Stimulated activated CD4-positive, alpha-beta T cell treated with anti-CD3 and anti-CD28 coated beads, TNF-alpha, amount 100 ng/mL, for 48 hours (primary cell): ENCODE measurements at places on chromosomes 1 and 21.

DNA sequence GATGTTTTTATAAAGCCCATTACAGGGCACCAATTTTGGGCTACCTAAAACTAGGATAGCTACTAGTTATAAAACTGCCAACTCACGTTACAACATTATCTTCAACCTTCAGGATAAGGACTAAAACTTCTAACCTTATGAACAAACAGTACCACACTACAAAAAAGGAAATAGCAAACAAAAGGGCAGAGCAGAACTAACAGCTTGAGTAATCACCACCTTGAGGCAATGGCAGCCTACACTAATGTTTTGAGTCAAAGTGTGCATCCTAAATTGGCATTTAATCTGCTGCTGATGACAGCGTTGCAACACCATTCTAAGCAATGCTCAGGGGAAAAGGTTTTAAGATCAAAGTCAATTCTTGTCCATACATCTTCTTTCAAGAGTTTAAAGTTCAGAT is 27.2 kb downstream of the PTP4A2 start:
- DNase-seq: no peak

DNA sequence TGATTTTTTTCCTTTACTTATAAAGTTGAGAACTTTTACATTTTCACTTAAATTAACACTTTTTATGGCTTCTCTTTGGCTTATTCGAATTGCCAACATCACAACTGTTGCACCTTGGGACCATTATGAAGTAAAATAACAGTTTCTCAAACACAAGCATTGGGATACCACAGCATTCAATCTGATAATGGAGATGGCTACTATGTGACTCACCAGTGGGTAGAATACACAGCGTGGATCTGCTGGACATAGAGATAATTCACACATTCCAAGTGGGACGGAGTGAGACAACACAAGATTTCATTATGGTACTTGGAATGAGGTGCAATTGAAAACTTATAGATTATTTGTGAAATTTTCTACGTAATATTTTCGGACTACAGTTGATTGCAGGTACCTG is 68.0 kb downstream of the ADAMTS1 start:
- DNase-seq: no peak

GRCh38 chr1:176541663-176542062 is 78.7 kb downstream of the PAPPA2 start:
- DNase-seq: no peak

DNA sequence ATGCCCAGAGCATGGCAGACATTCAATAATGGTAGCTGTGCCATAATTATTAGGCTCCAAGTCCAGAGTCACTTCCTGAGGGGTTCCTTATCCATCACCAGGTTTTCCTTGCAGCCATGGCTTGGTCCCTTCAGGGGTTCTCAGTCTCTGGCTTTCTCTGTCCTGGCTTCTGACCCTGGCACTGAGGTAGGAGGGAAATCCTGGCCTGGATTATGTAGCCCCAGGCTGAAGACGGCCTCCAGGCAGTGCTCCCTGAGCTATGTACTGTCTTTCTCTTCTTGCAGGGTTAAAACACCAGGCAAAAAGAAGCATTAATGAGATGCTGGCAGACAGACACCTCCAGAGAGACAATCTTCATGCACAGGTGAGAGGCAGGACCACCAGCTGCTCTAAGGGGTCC is 9.5 kb upstream of the PADI3 start:
- no peak for DNase-seq

GRCh38 chr1:239657291-239657690 is 270.9 kb downstream of the CHRM3 start:
- no peak for DNase-seq

DNA sequence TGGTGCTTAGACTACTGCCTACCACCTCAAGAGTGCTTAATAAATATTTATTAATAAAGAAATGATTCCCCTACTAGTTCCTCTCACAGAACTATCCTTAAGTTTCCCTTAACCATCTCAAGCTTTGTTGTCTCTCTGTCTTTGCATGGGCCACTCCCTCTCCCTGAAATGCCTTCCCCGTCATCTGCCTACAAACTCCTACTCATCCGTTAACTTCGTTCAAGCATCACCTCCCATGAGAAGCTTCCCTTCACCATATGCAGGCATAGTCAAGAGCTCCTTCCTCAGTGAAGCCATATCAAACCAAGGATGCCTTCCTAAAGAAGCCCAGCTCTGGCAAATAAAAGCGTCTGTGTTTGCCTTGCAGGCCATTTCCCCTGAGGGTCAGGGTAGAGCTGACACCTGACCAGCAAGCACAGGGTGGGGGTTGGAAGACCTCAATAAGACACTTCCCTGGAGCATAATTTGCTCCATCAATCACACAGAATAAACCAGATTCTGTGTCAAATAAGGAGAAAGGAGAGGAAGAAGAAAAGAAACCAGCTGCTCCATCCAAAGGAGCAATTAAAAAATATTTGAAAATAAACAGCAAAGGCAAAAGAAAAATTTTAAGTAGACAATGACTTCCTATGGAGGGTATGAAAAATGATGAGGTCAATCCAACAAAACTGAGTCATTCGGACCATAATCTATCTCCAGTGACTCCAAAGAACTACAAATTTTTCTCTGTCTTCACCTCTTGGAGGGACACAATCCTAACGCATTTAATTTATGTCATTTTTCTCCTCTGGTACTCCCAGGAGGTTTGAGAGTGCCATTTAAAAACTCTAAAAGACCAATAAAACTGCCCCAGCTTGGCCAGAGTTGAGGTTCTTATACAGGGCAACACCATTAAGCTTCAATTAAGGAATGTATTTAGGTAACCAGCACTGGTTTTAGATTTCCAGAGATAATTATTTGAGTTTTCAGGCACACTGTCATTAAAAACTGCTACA is 303.6 kb downstream of the KCNH1 start:
- DNase-seq: no peak

- no peak for DNase-seq
Observed at GRCh38 chr1:110686188-110686587, 11.4 kb upstream of the KCNA3 start.

GRCh38 chr1:172211221-172211620 is 209.3 kb upstream of the C1orf105 start:
- no peak for DNase-seq

DNA sequence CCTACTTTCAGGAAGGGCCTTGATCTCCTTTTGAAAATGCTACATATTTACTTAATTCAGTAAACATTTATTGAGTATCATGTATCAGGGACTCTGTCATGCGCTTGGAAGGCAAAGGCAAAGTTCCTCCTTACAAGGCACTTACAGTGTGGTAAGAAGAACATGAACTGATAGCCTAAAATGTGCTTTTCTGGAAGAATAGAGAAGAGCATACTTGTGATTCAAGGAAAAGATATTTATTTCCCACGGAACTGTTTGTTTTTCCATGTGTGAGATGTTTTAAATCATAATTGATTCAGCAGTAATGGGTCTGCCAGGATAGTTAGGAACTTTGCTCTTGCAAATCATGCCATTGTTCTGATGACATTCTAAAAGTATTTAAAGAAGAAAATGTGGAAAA is 110.1 kb upstream of the ZNHIT6 start:
- no peak for DNase-seq

GRCh38 chr1:41678111-41678878 is 193.8 kb upstream of the EDN2 start:
- DNase-seq: no peak

DNA sequence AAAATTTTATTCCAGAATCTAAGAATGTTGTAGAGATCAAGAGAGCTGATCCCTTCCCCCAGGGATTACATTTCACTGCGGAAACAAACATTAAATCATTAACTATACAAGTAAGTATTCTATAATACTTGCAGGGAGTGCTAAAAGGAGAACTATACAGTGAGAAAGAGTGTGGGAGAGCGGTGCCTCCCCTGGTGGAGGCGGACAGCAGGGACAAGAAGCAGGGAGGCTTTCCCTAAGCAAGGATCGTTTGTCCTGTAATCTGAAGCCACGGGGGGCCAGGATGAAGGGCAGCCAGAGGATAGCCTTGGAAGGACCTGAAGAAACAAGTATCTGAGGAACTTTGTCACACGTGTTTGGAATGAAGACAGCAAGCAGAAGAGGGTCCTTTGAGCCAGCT is 40.1 kb downstream of the SLC9C2 start:
- DNase-seq: no peak

GRCh38 chr1:239682046-239682445 is 295.7 kb downstream of the CHRM3 start:
- DNase-seq: no peak

DNA sequence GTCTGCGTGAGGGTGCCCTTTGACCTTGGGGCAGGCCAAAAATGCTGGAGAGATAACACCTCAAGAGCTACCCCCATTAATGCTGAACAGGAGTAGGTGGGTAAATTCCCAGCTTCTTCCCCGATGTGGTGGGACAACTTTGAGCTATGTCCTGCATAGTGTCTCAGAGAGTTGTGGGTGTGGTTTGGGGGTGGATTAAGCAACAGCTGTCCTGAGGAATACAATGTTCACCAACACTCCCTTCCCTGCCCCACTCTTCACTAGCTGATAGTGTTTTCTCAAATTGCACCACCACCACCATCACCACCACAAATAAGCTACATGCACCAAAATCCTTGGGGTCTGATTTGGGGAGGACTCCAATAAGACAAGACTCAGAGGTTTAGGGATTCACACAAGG is 258.4 kb downstream of the HLX start:
- DNase-seq: no peak

DNA sequence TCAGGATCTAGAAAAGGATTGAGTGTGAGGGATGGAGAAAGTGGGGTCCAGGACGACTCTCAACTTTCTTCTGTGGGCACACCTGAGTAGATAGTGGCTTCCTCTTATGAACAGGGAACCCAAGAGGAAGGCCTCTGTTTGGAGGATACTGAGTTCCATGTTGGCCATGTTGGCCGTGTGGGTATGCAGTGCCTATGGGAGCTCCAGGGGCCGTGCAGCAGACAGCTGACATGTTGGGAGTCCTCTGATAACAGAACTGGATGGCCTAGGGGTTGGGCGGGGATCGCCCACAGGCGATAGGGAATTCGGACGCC is 43.0 kb downstream of the TMEM53 start:
- DNase-seq: no peak
